ENCODE measurements at places on chromosomes 16 and 17.

GRCh38 chr16:74591876-74592650, 14.9 kb downstream of the GLG1 start:
- DNase-seq, result no peak

DNA sequence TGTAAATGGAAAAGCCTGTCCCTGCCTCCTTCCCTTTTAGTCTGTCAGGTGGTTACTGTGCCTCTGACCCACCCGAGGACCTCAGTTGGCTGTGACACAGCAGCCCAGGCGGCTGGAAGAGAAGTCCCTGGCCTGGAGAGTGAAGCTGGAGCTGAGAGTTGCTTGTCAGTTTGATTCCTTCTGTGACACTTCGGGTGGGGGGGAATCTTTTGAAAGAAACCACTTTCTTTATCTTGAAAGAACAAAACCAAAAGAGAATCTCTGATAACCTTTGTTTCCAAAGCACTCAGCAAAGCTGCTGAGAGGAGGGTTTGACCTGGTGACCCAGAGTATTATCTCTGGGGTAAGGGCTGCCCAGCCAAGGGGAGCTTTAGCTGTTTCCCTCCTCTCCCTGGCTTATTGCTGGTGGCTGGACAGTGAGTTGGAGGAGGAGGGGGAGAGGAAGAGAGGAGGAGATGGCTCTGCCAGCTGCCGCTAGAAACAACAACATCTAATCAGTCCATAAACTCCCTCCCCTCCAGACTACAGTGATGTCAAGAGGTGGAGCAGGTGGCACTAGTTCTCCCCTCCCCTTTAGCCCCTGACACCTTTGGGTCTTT, 34.0 kb downstream of the YPEL2 start:
- peak; percentile 40 for DNase-seq

DNA sequence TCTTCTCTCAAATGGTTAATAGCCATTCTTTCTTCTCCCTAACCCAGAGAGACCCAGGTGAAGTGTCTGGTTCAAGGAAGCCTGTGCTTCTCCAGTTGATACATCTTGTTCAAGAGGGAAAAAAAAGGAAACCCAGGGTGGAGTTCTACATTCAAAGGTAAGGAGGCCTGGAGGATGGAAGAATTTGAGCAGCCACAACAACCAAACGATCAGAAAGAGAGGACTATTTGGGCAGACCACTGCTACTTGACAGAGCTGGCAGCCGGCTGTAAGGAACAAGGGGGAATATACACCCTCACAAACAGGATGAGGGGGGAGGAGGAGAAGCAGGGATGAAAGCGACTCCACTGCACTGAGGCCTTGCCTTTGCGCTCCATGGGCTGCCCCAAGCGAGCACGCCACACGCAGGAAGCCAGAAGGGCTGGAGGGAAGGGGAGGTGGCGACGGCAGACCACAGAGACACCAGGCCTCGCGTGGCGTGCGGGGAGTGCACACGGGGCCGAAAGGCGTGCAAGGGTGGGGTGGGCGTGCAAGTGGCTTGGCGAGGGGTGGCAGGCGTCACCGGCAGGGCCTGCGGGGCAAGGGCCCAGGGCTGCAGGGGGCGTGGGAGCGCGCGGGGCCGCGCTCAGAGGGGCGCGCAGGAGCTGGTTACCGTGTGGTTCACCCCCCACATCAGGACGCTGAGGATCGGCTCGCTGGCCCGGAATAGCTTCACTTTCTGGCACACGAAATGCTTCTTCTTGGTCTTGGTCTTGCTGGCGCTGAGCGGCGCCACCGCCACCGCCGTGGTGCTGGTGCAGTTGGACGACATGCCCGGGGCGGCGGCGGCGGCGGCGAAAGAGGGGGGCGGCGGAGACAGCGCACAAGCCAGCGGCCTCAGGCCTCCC, 499 bp downstream of the PIP4K2B start:
- no peak for DNase-seq

GRCh38 chr16:15721018-15721417, 71.0 kb downstream of the NDE1 start:
- no peak for DNase-seq

DNA sequence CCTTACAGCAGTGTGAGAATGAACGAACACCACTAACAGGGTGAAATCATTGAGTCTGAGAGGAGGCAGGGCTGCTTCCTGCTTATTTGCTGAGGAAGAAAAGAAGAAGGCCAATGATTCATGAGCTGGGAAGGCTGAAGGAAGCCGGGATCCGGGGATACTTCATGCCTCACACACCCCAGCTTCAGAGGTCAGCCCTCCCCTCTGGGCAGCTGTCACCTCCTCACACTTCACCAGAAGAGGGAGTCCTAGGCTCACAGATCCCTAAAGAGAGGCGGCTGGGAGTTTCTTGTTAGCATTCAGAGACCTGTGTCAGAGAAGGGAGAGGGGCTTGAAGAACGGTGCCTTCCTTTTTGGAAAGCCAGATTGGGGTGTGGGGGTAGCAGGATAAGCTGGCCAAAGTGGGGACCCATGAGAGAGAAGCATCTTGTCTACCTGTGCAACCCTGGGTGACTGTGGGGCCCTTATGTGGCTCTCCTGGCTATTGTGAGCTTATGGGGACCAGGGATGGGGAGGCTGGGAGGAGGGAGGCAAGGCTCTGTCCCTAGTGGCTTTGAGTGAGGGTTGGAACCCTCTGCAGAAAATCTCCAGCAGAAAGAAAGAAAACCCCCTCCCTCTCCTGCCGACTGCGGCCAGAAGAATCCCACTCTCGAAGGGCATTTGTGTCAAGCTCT, 94.6 kb downstream of the RGS9 start:
- peak; percentile 77 for DNase-seq

DNA sequence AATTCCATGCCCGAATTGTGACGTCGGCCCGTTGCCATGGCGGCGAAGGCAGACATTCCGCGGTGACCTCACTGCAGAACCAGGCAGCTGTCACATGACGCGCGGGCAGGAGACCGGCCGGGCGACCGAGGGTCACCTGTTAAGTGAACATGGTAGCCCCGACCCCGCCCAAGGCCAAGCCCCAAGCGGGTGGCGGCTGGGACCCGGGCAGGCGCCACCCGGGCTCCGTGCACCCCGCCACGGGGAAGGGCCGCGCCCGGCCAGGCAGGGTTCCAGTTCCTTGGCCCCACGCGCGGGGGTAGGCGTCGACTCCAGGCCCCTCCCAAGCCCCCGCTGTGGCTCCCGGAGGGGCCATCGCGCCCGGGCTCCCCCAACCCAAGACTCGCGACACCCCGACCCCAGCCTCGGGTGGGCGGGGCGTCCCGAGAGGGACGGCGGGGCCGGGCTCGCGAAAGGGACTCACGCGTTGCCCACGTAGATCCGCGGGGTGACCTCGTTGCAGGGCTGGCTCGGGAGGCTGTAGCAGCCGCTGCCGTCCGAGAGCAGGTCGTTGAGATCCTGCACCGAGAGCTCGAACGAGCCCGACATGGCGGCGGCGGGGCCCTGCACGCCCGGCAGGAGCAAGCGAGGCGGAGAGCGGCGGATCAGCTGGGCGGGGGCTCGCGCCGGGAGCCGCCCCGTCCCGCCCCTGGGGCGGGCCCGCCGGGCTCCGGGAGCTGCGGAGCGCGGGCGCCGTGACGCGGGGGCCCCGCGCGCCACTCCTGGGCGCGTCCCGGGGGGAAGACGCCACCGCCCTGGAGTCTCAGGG, at the start of gene DUSP3:
Gene DUSP3, minus strand, starts transcription at position 641 of the 808 bp plus-strand sequence. Its CDS starts 53 bp downstream, at position 588.
- peak; percentile 95 for DNase-seq

DNA sequence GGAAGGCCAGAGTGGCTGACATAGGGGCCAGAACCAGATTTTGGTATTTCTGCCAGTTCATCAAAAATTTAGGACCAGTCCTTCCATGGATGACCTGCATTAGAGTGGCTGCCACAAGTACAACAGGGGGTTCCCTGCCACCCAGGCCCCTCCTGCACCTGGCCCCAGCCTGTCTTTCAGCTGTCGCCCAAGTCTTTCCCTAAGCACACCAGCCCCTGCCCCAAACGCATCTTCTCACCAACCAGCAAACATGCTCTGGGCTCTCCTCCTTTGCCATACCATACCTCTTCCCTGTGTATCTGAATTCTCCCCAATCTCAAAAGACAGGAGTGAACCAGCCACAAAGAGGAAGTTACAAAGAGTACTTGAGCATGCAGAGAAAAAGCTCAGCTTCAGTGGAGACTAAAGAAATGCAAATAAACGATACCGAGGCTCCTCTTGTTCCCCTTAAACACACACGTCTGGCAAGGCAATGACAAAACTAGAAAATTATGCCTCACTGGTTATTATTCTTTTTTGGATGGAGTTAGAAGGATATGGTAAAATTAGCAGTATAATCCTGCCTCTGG, 130.6 kb downstream of the DYNLRB2 start:
- DNase-seq, result peak; percentile 56

DNA sequence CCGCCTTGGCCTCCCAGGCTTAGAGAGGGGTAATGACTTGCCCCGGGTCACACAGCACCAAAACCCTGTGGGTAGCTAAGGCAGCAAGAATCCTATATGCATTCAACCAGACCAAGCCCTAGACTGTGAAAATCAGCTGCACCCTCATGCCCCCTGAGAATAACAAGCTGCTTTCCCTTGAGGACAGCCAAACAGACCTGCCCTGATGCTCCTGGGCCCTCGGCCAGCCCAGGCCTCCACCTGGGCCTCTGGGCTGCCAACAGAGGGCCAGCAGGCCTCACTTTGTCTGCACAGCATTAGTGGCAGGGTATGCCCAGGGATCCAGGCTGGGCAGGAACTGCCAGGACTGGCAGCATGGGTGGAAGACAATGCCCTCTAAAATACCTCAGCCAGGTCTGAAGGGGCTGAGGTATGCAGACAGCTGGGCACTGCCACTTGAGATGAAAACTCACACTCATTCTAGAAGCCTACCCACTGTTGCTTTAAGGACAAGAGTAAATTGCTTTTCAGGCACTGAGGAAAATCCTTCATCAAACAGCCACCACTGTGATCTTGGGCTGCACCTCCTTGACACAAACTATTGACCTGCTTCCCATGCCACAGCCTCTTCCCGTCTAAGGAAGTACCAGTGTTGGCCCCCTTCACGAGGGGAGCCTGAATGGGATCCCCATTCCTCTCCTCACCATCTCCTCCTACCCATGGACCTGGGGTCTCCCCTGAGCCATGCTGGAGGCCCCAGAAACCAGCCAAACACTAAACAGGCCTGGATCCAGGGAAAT, 8.8 kb downstream of the ST3GAL2 start:
- DNase-seq, result no peak

GRCh38 chr17:75617218-75617617, 16.0 kb upstream of the SMIM5 start:
- DNase-seq, result no peak

DNA sequence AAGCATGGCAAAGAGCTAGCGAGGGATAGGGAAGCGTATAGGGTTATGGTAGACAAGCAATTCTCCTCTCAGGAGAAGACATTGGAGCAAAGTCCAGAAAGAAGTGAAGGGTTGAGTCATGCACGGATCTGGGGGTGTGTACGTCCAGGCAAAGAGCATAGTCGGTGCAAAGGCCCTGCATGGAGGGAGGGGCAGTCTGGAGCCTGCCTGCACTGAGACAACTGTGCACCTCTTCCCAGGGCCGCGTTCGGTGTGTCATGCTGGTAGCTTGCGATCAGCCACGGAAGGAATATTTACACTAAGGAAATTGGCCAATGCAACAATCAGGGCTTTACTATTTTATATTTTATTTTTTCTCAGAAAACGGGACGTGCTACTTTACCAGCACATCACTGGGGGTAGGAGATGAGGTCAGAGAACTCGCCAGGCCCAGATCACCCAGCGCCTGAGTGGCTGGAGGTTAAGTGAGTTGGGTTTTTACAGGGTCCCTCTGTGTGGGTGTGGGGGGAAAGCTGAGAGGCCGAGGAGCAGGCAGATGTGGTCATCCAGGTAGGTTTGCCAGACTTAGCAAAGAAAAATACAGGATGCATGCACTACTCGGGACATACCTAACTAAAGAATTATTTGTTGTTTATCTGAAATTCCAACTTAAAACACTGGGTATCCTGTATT, 6.7 kb upstream of the B9D1 start:
- DNase-seq, result no peak

DNA sequence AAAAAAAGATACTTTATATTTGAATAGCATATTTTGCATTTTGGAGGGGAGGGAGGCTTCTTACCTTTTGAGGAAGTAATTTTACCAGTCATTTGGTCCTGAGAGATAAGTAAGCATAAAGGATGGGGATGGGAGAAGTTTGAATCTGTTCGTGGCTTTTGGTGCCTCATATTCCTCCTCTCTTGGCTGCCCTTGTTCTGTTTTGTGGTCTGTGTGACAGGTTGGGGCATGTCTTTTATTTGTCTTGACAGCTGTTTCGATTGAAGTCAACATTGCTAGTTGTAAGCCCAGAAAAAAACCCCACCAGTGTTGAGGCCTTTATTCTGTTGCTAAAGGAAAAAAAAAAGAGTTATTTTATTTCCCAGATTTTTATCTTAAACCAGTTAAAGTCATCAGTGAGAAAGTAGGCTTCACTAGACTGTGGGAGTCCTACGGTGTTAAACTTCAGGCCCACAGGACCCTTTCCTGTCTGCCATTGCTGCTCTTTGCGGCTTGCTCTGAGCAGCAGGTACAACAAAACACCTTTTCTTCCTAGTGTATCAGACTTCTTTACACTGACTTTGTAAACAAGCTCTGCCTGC, 11.4 kb downstream of the SLC7A6 start:
- peak; percentile 64 for DNase-seq

DNA sequence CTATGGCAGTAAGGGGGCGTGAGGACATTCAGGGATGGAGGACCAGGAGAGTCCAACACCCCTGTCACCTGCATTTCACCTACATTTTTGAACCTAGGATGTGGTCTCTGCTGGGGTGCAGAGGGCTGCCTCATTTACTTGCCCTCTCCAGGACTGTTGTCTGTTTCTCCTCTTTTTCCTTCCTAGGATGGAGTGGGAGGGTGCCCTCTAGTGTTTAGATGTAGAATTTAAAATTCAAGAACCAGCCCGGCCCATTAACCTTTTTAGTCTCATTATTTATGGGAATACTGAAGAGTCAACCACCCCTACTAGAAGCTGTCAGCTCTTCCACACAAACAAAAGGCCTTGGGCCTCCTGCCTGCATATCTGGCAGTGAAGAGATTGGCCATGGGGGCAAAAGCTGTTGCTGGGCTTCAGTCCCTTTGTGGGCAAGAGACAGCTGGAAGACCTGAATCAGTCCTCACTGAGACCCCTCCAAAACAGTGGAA, 2.5 kb upstream of the STARD3 start:
- no peak for DNase-seq

DNA sequence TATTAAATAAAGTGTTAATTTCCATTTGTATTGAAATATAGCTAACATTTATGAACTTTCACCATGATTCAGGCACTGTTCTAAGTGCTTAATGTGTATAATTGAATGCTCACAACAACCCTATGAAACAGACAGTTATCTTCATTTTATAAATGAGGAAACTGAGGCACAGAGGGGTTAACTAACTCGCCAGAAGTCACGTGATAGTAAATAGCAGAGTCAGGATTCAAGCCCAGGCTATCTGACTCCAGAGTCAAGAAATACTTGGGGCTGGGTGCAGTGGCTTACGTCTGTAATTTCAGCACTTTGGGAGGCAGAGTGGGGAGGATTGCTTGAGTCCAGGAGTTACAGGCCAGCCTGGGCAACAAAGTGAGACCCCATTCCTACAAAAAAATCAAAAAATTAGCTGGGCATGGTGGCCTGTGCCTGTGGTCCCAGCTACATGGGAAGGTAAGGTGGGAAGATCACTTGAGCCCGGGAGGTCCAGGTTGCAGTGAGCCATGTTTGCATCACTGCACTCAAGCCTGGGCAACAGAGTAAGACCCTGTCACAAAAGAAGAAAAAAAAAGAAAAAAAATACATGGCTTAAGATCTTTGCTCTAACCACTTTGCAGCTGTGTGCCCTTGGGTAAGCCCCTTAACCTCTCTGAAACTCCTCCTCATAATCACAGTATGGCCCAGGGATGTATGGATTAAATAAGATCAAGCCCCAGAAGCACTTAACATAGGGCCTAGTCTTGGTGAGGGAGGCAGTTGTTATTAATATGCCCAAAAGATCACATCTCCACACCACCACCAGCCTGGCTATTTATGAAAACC, 29.0 kb downstream of the WSB1 start:
- no peak for DNase-seq
